M059J (cell line): ENCODE measurements at places on chromosomes 5 and 9. TPM values are rescaled to one million over a fixed set of nuclear protein-coding genes. Genes with fewer than 3 reads are reported as not detected.

Gene OR1J2
- not detected in 2 replicates for total RNA-seq

Gene PLK2
- total RNA-seq, result 1,040 and 1,179 TPM in 2 replicates

Gene SPINK13
- not detected in 2 replicates for total RNA-seq

Gene TOR2A
- 10.4 and 12.3 TPM in 2 replicates for total RNA-seq

Gene SELENOP
- 20.1 and 45.1 TPM in 2 replicates for total RNA-seq
